ENCODE measurements at places on chromosomes 13 and 19. TPM values are rescaled to one million over a fixed set of nuclear protein-coding genes. Genes with fewer than 3 reads are reported as not detected.

ZNF583 gene
- 5.4 TPM for total RNA-seq

HSH2D gene
- total RNA-seq: not detected

GPR12 gene
- not detected for total RNA-seq

DLEU7 gene
- total RNA-seq: not detected

PSG2 gene
- not detected for total RNA-seq

SYNGR4 gene
- not detected for total RNA-seq

FIZ1 gene
- total RNA-seq: 2.3 TPM

RELB gene
- 11.7 TPM for total RNA-seq

GPR183 gene
- total RNA-seq: not detected

ZNF528 gene
- 21.3 TPM for total RNA-seq

C19orf85 gene
- not detected for total RNA-seq

IL12RB1 gene
- under 0.01 TPM for total RNA-seq

POLD1 gene
- total RNA-seq: 23.6 TPM

SIAH3 gene
- not detected for total RNA-seq

SRRM5 gene
- under 0.01 TPM for total RNA-seq

ESD gene
- 118 TPM for total RNA-seq

ZNF880 gene
- total RNA-seq: 24.8 TPM

PRODH2 gene
- total RNA-seq: not detected

ZNF524 gene
- total RNA-seq: 16.8 TPM

KLF1 gene
- under 0.01 TPM for total RNA-seq

SCGB2B2 gene
- total RNA-seq: 0.50 TPM

CFAP97D2 gene
- not detected for total RNA-seq

PHLDB3 gene
- total RNA-seq: 22.3 TPM

ANGPTL8 gene
- total RNA-seq: not detected

LHB gene
- not detected for total RNA-seq

RUBCNL gene
- total RNA-seq: 4.1 TPM

TRPM4 gene
- total RNA-seq: 6.9 TPM

MATK gene
- not detected for total RNA-seq

GGACT gene
- 6.6 TPM for total RNA-seq

SBSN gene
- 4.1 TPM for total RNA-seq

NEK3 gene
- 20.8 TPM for total RNA-seq

PSG11 gene
- not detected for total RNA-seq

INTS6 gene
- total RNA-seq: 66.7 TPM

RFPL4AL1 gene
- total RNA-seq: not detected

VMAC gene
- total RNA-seq: 6.4 TPM

ZIM2 gene
- total RNA-seq: not detected

TDRD12 gene
- under 0.01 TPM for total RNA-seq

CTXN1 gene
- total RNA-seq: 0.66 TPM

GAPDHS gene
- not detected for total RNA-seq

INAFM1 gene
- 3.6 TPM for total RNA-seq

CCDC194 gene
- total RNA-seq: not detected

KCTD4 gene
- not detected for total RNA-seq

UBA52 gene
- total RNA-seq: 1,142 TPM

ZNF442 gene
- 5.1 TPM for total RNA-seq

ZNF221 gene
- total RNA-seq: 15.2 TPM

ZNF578 gene
- 9.6 TPM for total RNA-seq

HCST gene
- total RNA-seq: 2.0 TPM

MBD3L2 gene
- not detected for total RNA-seq

WDR87 gene
- total RNA-seq: not detected

ADGRE3 gene
- not detected for total RNA-seq

HIPK4 gene
- 0.17 TPM for total RNA-seq

SERTM1 gene
- not detected for total RNA-seq

FPR3 gene
- under 0.01 TPM for total RNA-seq

KDM4B gene
- 14.4 TPM for total RNA-seq

CYP4F11 gene
- total RNA-seq: not detected

CHST8 gene
- total RNA-seq: not detected

ZNF543 gene
- 10.5 TPM for total RNA-seq

WIZ gene
- 9.7 TPM for total RNA-seq

Measured in fibroblast of lung (primary cell).